ENCODE measurements at places on chromosomes 5 and 9.

- DNase-seq = no peak
Measured at GRCh38 chr9:134408389-134408788, 82.1 kb downstream of the RXRA start.

- DNase-seq = no peak
Measured at GRCh38 chr9:18606281-18606680, 132.3 kb downstream of the ADAMTSL1 start.

DNA sequence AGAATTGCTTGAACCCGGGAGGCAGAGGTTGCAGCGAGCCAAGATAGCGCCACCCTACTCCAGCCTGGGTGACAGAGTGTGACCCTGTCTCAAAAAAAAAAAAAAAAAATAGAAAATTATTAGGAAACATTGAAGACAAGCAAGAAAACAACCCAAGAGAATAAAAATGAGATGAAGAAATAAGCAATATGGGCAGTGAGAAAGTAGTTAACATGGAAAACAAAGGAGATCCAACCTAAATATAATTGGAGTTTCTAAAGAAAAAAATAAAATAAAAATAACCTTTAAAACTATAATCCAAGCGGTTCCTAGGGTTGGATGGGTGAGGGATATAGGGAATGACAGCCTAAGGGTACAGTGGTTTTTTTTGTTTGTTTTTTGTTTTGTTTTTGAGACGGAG, 71.9 kb downstream of the FBXW11 start:
- no peak for DNase-seq

DNA sequence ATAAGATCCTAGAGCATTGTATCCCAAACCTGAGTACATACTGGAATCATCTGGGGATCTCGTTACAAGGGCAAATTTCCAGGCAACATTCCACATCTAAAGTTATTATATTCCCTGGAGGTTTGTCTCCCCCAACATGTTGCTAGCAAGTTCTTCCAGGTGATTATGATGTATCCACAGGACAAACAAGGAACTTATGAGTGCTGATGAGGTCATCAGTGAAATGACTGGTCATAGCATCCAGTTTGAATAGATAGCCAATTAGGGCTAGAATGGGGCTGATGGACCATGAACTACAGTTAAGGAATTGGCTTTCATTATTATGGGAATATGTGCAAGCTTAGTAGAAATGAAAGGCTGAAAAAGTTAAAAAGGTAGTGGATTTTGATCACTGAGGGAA, 115.2 kb downstream of the CWC27 start:
- no peak for DNase-seq

DNA sequence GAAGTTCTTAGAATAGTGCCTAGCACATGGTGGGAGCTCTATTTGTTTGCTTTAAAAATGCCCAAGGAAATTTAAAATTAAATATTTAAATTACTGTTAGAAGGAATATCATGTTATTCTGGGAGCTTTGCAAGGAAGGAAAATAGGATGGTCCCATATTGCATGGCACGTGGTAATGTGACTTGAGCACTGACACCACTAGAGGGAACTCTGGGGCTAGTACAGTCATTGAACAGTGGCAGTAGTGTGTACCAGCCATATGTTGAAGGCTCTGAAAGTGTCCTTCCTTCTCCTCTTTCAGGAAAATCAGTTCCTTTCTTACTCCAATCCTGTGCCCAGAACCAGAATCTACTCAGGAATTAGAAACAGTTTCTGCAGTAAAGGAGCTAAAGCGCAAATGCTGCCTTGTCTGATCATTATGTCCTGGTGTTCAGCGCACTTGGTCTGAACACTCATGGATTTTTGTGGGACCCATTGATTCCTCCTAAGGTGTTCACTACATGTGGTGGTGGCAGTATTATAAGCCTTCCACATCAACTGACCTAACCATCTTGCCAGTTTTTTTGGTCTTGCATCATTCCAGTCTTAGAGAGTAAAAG, 54.1 kb downstream of the GDA start:
- no peak for DNase-seq

GRCh38 chr9:81717747-81718077, 28.4 kb upstream of the TLE1 start:
- no peak for DNase-seq
